ENCODE measurements at places on chromosomes 7 and 10.

DNA sequence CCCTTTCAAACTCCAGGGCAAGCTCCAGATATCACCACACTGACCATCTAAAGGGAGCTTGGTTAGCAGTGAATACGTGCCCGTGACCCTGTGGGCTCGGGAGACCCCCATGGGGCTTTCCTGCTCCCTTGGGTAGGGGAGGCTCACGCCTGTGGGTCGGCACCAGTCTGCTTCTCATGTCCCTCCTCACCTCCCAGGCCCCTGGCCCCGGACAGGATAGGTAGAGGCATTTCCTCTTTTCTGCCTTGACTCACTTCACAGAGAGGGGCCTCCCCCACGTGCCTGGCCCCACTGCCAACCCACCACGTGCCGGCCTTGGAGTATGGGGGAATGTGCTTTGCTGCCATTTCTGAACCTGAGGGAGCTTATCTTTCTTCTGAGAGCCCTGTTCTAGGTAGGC, 131.3 kb upstream of the FAM20C start:
- DNase-seq: no peak

DNA sequence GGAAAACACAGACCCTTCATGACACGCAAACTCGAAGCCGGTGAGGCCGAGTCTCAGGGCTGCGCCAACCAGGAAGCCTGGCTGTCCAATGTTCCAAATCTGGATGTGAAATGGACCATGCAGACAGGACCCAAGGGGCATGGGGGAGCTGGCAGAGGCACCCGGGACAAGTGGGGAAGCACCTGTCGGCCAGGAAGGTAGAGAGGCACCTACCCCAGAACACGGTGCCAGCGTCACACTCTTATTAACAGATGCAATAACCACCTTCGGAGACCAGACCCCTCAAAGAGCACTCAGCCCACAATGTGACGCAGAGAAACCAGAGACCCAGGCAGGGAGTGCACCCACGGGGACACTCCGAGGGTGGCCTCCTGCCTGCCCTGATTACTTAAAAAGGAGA, 88.3 kb upstream of the PDGFA start:
- no peak for DNase-seq

GRCh38 chr7:43693687-43694398, 35.5 kb downstream of the COA1 start:
- no peak for DNase-seq

- no peak for DNase-seq
Measured at GRCh38 chr7:113159746-113160339, 41.5 kb upstream of the SMIM30 start.

DNA sequence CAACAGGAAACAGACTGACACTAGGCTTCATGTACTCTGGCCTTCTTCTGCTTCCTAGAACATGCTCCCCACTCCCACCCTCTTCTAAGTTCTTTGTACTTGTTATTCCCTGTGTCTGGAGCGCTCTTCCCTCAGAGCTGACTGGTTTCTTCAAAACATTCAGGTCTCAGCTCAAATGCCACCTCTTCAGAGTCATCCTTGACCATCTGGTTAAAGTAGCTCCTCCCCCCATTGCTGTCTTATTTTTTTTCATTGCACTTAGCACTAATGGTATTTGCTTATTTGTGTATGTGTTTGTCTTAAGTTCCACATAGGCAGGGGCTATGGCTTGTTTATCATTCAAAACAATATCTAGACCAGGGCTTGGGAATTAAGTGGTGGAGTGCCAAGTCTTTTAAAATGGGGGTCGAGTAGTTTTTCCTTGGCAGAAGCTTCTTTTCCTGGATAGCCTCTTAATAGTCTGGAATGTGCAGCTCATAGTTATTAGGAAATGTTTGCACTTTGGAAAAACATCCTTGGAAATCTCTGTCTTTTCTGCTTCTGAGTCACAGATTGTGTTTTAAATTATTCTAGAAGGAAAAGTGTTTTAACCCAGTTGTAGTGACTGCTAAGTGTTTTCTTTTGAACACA, 60.0 kb downstream of the RALA start:
- DNase-seq: no peak

- DNase-seq: no peak
Measured at GRCh38 chr10:84818961-84819360, 490.6 kb downstream of the CCSER2 start.

DNA sequence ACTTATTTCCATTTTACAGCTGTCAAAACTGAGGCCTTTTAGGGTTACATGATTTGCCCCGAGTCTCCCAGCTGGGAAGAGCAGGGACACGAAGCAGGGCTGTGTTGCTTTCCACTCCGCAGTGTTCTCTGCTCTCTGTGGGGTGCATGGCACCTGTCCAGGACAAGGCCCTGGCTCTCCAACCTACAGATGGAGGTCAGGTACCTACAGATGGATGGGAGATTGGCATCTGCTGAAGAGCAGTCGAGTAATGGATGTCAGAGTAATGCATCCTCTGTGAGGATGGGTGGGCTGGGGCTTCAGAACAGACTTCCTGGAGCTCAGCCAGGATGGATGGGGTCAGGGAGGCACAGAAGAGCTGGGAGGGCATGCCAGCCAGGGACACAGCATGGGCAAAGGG, 85.0 kb downstream of the EMX2 start:
- DNase-seq: no peak

GRCh38 chr7:159197066-159197975, 52.7 kb upstream of the VIPR2 start:
- DNase-seq: no peak

GRCh38 chr7:29297194-29297890, 102.8 kb downstream of the CHN2 start:
- DNase-seq: no peak

DNA sequence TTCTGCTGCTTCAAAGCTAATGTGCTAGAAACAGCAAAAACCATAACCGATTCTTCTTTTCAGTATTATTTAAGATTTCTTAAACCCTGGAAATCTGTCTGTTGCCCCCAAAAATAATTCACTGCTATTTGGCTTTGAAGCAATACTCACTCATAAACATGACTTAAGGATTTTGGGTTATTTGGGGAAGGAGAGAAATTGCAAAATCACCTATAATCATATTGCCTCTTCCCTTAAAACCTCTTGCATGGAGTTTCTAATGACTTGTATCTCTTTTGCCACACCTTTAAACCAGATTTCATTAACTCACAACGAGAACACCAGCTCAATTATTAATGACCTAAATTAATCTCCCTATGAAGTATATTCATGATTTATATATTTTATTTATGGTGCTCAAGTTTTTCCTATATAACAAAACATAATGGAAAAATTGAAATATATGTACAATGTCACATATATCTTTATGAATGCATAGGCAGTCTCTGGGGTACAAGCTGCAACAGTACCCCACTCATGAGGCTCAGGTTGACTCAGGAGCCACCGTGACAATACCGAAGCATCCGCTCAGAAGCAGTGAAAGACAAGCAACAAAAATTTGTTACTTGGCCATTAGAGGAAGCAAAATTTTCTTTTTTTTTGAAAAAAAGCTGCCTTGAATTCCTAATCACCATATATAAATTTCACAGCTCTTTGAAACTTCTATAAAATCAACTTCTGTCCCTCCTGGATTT, 3.0 kb downstream of the NAMPT start:
- DNase-seq: no peak

- DNase-seq: no peak
Measured at GRCh38 chr7:100895956-100896731, 456 bp upstream of the ACHE start.

DNA sequence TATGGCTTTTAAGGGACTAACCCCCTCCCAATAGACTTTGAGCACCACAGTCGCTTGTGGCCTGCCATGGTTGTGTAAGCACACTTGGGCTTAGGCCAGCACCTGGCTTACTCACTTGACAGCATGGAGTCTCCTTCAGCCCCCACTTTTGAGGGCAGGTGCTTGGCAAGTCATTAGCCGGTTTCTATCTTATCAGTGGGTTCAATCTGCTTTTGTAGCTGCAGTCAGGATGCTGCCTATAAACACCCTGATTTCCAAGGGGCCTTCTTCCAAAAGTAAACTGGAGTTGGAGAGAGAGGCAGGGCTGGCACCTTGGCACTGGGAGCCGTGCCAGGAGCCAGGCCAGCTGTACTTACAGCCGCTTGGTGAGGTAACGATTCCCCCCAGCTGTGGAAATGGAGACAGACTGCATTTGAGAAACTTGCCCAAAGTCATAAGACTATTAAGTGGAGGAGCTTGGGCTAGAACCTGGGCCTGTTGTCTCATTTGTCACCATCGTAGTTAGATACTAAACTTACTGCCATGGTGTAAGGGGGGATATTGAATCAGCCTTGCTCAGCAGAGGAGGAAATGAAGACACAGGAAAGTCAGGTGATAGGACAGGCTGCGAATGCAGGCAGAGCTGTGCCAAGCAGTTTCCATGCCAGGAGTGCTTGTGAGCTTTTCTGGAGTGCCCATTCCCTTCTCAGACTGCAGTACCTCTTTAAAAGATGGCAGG, 92.2 kb upstream of the EFCAB10 start:
- DNase-seq: no peak

GRCh38 chr10:71187600-71187999, 24.8 kb upstream of the UNC5B start:
- no peak for DNase-seq

- DNase-seq: no peak
Measured at GRCh38 chr10:114940735-114941134, 2.7 kb downstream of the TRUB1 start.

- DNase-seq: no peak
Measured at GRCh38 chr7:2527505-2528467, 8.2 kb downstream of the LFNG start.

DNA sequence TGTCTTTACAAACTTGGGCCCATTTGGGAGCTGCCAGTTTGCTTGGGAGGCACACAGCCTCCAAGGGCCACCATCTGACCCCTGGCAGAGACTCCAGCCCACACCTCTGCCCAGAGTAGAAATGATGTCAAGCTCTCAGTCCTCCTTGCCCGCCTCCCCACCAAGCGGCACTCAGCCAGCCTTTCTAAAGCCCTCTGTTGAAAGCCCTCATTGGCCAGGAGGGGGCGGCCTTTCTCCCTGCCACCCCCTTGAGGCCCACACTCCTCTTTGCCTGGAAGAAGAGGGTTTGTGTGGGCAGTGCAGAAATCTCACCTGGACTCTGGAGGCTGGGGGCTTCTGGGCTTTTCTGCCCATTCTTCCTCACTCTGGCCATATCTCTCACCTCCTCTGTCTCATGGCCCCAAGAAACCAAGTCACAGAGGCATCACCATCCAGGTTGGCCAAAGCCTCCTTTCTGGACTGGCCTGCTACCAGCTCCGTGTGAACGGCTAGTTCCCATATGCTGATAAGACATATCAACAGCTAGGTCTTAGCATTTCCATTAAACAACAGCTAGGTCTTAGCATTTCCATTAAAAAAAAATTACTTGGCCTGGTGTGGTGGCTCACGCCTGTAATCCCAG, 36.1 kb downstream of the UBTD1 start:
- no peak for DNase-seq

GRCh38 chr10:127149501-127150081, 46.8 kb downstream of the INSYN2A start:
- DNase-seq: no peak

DNA sequence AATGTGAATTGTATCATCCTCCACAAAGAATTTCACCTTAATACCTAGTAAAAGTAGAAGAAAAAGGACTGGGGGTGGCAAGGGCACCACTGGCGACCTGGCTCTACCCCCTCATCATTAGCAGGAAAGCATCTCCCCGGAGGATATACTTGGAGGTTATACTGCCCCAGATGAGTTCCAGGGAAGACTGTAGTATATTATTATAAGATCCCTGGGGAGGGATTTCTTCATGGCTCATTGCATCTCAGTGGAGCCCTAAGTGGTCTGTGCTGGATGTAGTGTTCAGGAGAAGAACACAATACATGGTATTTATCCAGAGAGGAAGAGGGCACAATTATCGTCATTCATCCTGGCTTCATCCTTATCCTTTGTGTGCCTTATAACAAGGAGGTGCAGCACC, 14.2 kb upstream of the DYNC1I1 start:
- no peak for DNase-seq

- no peak for DNase-seq
Measured at GRCh38 chr7:151384776-151385625, 24.8 kb downstream of the WDR86 start.

GRCh38 chr7:15709978-15710377, 23.5 kb upstream of the MEOX2 start:
- DNase-seq: no peak

- no peak for DNase-seq
Measured at GRCh38 chr10:91006752-91007346, 86.0 kb upstream of the ANKRD1 start.

- no peak for DNase-seq
Measured at GRCh38 chr7:108409146-108409545, 47.1 kb downstream of the NRCAM start.

DNA sequence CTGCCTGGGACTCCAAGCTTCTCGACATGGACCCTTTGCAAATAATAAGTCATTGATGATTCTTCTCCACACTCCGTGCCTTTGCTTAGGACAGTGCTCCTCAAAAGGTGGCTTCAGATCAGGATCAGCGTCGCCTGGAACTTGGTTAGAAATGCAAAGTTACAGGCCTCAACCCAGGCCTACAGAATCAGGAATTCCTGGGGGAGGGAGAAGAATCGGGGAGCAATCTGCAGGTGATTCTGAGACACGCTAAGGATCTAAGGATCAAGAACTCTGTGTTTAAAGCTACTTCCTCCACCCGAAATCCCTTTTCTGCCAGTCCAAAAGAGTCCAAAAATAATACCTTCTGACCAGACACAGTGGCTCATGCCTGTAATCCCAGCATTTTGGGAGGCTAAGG, 78.1 kb downstream of the C10orf105 start:
- no peak for DNase-seq

DNA sequence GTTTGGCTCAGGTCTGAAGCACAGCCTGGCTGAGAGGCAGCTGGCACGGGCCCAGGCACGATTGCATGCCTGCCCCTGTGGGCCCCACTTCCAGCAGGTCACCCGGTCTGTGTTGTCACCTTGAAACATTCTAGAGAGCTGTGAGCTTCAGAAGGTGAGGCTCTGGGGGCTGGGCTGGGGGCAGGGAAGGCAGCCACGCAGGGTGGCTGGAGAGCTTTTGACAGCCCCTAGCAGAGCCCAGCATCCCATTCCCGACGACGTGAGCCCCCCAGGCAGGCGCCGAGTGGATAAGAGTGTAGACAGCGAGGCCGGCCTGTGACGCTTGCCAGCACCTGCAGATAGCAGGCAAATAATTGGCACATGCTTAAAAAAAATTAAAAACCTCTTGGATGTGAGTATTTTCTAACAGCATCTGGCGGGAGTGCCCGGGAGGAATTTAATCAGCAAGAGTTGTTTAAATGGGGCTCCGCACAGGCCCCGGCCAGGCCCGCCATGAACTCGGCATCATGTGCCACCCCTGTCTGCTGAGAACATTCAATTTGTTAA, 212.0 kb upstream of the TBX20 start:
- no peak for DNase-seq
